ENCODE measurements at places on chromosomes 13 and 19.
A peak's percentile ranks its signal among the peaks of the same experiment; 100 is the strongest.

DNA sequence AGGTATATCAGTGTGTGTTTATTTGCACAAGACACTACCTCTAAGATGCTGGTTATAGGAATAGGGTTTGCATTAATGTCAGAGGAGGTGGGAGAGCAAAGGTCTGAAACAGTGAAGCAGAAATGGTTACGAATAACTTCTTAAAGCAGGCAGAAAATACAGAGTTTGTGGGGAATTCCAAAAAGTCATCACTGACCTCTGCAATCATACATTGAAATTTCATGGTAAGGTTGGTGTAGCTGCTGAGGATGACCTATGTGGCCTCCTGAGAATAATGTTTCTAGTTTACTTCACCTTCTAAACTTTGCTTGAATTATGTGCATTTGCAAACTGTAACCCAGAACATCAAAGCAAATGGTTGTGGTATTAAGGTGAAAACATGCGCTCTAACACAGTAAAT is 280.1 kb downstream of the PCDH20 start:
- no peak for DNase-seq

DNA sequence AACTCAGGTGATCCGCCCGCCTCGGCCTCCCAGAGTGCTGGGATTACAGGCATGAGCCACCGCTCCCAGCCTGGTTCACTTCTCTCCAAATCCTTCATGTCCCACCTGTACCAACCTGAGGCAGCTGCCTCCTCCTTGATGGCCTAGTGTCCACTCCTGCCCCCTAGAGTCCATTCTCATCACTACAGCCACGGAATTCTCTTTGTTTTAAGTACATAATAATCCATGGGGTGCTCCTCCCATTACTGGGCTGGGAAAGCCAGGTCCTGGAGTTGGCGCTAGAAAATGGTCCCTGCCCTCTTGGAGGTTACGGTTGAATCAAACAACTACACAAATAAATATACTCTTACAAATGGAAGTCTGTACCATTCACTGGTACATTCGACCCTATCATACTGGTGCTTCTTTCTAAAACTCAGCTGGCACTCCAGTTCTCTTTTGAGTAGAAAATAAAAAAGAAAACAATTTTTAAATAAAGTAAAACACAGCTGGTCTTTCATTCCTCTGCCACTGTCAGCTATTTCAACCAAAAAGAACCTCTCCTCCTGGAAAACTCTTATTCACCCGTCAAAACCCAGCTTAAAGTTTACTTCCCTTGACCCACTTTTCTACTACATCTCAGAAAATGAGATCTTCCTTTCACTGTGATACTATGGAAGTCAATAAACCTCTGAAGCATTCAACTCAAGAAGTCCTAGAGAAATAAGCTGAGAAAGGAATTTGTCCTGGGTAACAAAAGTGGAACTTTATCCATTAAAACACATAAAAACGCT is 22.4 kb upstream of the ARHGEF18 start:
- no peak for DNase-seq

DNA sequence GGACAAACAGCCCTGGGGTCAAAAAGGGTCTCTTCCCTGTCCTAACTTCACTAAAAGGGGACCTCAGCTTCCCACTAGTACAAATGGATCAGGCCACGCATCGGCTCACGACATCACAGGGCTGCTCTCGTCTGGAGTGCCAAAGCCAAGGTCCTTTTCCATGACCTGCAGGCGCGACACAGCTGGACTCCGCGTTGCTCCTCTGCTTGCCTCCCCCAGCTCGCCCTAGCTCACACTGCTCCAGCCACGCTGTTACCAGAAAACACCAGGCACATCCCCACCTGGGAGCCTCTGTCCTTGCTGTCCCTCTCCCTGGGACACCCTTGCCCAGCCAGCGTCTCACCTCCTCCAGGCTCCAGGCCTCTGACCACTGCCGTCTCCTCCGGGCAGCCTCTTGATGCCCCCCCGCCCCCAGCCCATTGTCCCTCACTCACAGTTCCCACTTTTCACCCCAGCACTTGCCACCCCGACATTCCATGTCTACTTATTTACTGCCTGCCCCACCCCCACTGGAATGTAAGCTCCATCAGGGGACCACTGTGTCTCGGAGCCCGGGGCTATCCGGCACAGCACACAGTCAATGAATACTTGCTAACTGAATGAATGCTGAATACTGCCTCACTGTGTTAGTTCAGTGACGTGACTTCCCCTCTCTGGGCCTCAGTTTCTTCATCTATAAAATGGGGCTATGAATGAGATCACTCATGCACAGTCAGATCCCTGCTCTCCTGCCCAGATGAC is 20.7 kb downstream of the AKT2 start:
- no peak for DNase-seq

DNA sequence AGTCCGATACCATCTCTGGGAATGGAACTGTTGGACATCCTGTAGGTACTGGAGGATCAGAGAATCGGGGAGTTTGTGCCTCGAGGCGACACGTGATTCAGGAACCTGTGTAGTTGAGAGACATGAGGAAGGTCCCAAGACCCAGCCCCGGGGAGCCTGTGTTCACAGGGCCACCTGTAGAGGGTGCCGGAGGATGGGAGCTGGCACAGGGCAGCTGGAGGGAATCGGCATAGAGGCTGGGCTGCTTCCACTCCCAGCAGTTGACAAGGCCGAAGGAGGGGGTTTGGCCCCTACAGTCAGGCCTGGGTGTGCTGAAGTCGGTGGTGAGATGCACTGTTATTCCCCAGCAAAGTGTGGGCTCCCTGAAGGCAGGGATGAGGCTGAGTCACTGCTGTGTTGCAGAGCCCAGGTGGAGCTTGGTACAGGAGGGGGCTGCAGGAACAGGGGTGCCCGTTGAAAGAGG is 2.5 kb upstream of the ISYNA1 start:
- no peak for DNase-seq

DNA sequence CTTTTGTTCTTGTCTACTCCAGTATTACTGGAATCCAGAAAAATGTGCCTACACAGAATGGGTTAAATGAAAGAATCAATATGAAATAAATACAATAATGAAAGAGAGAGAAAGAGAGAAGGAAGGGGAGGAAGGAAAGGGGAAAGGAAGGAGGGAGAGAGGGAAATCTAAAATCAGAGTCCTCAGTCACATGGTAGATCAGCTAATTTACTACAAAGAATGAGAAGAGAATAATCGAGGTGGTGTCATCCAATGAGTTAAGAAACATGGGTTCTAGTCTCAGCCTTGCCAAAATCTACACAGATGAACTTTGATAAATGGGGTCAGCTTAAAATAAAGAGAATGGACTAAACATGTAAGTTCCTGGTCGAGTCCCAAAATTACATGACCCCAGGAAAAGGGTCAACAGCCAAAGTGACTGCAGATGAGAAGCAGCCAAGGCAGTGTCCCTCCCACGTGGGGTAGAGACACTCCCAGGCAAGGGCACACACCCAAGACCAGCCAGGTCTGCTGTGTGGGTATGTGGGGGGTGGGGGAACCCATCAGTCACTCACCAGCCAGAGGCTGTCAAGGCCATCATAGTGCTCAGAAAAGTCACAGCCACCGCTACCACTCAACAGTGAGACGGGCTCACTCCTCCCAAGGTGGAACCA is 103.6 kb downstream of the STK24 start:
- no peak for DNase-seq

DNA sequence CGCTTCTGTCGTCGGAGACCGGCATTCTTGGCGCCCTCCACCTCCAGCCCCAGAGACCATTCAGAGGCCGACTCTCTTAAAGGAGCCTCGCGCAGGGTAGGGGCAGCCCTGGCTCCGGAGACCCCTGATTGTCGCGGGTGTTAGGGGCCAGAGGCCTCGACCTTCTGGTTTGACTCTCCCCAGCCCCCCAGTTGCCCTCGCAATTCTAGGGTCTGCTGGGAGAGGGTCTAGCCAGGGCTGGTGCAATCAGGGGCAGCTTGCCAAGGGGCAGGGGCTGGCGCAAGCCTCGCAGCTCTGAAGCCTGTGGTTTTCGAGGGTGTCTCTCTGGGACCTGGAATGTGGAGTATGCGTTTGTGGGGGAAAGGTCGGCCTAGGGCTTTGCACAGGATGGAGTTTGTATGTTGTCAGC is 1.6 kb upstream of the SLC7A10 start:
- DNase-seq: peak; percentile 6

GRCh38 chr19:32202244-32202643 is 143.2 kb upstream of the ZNF507 start:
- no peak for DNase-seq

GRCh38 chr19:49801401-49801888 is 11.6 kb downstream of the FUZ start:
- DNase-seq: no peak

- DNase-seq: peak; percentile 69
These were observed 152.4 kb downstream of the DCLK1 start for GRCh38 chr13:35978607-35979316.

DNA sequence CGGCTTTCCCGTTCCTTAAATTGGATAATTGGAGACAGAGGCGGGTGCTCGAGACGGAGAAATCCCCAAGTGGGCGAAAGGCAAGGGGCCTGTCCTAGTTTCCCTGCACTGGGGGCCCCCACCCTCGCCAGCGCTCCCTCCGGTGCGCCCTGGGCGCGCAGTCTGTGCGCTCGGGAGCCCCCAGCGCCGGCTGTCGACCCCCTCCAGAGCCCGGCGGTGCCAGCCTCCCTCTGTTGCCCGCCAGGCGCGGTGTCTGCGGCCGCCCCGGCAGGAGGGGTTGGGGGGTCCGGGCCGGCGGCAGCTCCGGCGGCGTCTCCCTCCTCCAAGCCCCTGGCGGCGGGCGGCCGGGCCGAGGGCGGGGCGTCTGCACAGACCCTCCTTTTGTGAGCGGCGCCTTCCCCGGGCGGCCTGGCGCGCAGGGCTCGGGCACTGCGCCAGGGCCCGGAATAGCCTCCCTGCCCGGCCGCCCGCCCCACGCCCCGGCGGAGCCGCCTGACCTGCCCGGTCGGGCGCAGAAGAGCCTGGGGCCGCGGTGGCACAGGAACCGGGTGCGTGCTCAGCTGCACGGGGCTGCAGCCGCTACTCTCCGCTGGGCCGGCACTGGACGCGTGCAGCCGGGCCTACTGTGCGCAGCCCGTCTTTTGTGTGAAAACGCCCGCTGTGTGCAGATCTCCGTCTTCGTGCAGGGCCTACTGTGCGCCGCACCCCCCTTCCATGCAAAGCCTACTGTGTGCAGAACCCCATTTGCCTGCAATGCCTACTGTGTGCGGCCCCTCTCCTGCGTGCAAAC is 13.2 kb downstream of the GADD45B start:
- DNase-seq: no peak

GRCh38 chr19:51690454-51691073 is 2.6 kb upstream of the SPACA6 start:
- peak; percentile 68 for DNase-seq

GRCh38 chr13:45851956-45852355 is 403 bp upstream of the SIAH3 start:
- DNase-seq: no peak

- peak; percentile 1 for DNase-seq
These were observed 34.6 kb upstream of the SOX1 start for GRCh38 chr13:112032186-112032993.

- no peak for DNase-seq
These were observed 2.6 kb downstream of the GTF2F2 start for GRCh38 chr13:45122941-45123340.

GRCh38 chr13:99228737-99229691 is 28.4 kb downstream of the UBAC2 start:
- peak; percentile 87 for DNase-seq

All from IMR-90 (cell line).